GM03348 (cell line): ENCODE measurements at places on chromosomes 6 and 20.

DNA sequence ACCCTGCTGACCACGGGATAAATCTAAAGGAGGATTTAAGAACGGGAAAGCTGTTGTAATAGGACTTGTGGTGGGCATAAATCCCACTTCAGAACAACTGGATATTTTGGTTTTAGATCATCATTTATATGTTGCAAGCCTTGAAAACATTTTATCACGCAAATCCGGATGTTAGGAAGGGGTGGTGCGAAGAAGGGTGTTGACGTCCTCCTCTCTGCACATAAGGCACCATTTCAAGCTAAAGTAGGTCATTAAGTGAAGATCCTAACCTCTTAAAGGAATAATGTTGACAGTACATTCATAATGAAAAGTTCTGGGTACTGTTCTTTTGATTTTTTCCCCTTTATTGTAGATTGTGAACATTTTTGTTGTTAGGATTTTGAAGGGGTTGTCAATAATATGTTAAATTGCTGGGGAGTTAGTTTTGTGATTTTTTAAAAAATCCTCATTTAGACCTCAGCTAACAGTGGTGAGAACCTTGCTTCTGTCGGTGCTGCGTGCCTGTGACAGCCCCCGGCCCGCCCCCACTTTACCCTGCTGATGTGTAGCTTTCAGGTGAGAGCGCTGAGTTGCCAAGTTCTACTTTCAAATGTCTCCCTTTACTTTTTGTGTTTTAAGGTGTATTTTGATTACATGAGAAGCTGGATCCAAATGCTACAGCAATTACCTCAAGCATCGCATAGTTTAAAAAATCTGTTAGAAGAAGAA, 88.8 kb downstream of the MAP3K4 start:
- DNase-seq = no peak

- peak; percentile 69 for DNase-seq
These were observed 1.3 kb downstream of the HMGA1 start for GRCh38 chr6:34237722-34238584.

GRCh38 chr6:165556116-165556843, 106.8 kb downstream of the PDE10A start:
- no peak for DNase-seq

DNA sequence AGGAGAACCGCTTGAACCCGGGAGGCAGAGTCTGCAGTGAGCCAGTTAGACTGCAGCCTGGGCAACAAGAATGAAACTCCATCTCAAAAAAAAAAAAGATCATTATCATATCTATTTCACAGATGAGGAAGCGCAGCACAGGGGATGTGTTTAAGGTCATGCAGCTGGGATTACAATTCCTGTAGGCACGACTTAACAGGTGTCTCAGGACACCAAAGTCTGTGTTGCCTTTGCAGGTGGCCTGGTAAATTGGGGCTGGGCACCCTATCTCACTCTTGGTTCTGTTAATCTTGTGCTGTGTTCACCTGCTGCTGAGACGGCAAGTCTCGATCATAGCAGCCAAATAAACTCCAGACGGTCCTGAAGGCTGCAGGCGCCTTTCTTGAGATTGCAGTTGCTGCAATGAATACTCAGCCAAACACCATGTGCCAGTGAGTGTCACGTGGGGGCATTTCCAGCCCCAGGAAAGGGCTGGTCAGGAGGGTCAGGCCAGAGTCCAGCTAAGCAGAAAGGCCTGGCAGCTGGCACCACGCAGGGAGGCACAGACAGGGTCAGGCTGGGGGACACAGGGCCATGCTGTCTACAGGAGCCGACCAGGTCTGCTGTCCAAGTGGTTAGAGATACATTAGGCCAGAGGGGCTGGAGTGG, 55.8 kb downstream of the FGD2 start:
- DNase-seq = no peak

GRCh38 chr6:136410201-136411024, 120.8 kb upstream of the BCLAF1 start:
- peak; percentile 23 for DNase-seq

GRCh38 chr6:30988209-30988825, 4.8 kb downstream of the MUC21 start:
- DNase-seq = no peak

- no peak for DNase-seq
These were observed 108.4 kb downstream of the SCML4 start for GRCh38 chr6:107715550-107716321.
